ENCODE measurements at places on chromosomes 13 and 19.

DNA sequence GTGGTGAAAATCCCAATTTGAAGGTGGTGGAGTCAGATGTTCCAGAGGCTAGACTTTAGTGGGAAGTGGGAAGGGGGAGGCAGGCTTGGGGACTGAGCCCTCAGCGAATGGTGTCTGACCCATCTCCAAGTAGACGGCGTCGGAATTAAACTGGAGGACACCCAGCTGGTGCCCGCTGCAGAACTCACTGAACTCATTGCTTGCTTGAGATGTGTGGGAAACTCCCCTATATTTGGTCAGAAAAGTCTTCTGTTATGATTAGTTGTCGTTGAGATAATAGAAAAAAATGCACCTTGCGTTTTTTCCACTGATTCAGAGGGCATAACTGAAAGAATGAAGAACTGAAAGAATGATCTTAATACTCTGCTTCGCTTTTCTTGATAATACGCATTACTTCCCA lies 871 bp upstream of the ZNF583 start:
- DNase-seq = no peak
- peaks cover 15% of the 10 kb centered on the region for H3K4me1 ChIP-seq
- H3K27ac ChIP-seq = peak overlapping the region; percentile 83
- H3K4me3 ChIP-seq = peak overlapping the region; percentile 92
- peaks cover 22% of the 10 kb centered on the region for H3K36me3 ChIP-seq

- no peak for DNase-seq
- peaks cover 3% of the 10 kb centered on the region for H3K36me3 ChIP-seq
- H3K4me3 ChIP-seq = no peak overlapping the region
- no peaks in the 10 kb centered on the region for H3K27me3 ChIP-seq
Measured at GRCh38 chr19:6232601-6233055, 47.1 kb downstream of the MLLT1 start.

DNA sequence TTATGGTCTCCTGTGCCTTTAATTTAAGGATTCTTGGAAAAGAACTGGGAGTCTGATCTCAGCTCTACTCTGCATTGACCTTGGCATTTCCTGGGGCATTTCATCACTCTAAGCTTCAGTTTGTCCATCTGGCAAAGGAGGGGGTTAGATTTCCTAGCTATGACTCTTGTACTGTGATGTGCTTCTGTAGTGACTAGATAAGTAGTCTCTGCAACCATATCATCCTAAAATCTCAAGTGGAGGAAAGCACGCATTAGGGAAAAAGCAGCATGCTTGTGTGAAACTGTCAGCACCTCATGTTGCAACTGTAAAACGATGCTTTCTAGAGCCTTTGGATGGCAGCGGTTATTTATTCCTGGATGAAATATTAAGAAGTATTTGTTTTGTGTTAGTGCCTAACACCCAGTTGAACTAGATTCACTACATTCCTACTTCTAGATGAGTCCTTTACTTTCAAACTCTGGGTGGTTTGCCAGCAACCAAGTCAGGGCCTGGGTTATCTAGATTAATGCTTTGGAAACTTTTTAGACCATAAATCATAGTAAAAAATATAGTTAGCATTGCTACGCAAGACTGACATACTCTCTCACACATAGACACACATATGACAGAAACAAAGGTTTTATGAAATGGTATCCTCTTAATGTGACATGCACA lies 6.8 kb downstream of the WDFY2 start:
- peak overlapping the region; percentile 78 for H3K27ac ChIP-seq
- H3K4me3 ChIP-seq = peak overlapping the region; percentile 24
- peak; percentile 41 for DNase-seq
- H3K36me3 ChIP-seq = peaks cover 4% of the 10 kb centered on the region
- H3K27me3 ChIP-seq = no peaks in the 10 kb centered on the region
- peaks cover 37% of the 10 kb centered on the region for H3K4me1 ChIP-seq

DNA sequence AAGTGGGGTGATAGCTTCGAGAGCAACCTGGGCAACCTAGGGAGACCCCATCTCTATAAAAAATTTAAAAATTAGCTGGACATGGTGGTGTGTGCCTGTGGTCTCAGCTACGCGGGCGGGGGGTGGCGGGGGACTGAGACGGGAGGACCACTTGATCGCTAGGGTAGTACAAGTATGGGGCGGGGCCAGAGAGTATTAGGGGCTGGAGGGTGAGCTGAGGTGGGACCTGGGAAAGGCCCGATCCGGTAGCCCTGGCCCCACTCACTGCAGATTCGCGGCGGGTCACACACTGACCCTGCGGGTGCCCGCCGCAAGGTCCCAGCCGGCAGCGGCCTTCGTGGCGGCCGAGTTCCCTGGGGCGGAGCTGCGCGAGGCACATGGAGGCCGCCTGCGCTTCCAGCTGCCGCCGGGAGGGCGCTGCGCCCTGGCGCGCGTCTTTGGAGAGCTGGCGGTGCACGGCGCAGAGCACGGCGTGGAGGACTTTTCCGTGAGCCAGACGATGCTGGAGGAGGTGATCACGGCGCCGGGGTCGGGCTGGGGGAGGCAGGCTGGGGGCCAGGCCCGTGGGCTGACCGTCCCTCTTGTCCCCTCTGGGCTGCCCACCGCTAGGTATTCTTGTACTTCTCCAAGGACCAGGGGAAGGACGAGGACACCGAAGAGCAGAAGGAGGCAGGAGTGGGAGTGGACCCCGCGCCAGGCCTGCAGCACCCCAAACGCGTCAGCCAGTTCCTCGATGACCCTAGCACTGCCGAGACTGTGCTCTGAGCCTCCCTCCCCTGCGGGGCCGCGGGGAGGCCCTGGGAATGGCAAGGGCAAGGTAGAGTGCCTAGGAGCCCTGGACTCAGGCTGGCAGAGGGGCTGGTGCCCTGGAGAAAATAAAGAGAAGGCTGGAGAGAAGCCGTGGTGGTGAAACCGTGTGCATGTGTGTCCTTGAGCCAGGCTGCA lies 2.0 kb upstream of the ARHGAP45 start:
- no peak overlapping the region for H3K27ac ChIP-seq
- H3K4me1 ChIP-seq = no peaks in the 10 kb centered on the region
- no peaks in the 10 kb centered on the region for H3K36me3 ChIP-seq
- H3K27me3 ChIP-seq = peaks cover 26% of the 10 kb centered on the region

GRCh38 chr13:111950697-111951096 lies 116.3 kb upstream of the SOX1 start:
- DNase-seq = no peak
- no peaks in the 10 kb centered on the region for H3K36me3 ChIP-seq
- no peak overlapping the region for H3K4me3 ChIP-seq
- no peaks in the 10 kb centered on the region for H3K4me1 ChIP-seq
- H3K27me3 ChIP-seq = peaks cover 5% of the 10 kb centered on the region

DNA sequence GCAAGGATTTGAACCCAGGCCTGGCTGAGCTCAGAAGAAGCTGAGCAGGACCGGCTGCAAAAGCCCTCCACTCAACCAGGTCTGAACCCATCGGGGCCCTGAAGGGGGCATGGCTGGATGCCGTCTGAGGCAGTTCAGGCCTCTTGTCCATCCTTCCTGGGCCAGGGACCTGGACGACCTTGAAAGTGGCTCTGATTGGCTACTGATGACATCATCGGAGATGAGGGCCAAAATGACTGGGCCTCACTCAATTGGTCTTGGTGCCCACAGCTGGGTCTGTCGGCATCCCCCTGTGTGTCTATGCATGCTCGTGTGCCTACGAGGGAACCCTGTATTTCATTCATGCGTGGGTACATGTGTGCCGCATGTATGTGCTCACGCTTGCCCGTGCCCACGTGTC lies 71.8 kb downstream of the PTPRS start:
- no peak overlapping the region for H3K4me3 ChIP-seq
- no peaks in the 10 kb centered on the region for H3K4me1 ChIP-seq
- DNase-seq = no peak
- no peak overlapping the region for H3K27ac ChIP-seq
- H3K27me3 ChIP-seq = no peaks in the 10 kb centered on the region
- H3K36me3 ChIP-seq = peaks cover 18% of the 10 kb centered on the region

- no peak for DNase-seq
- H3K27ac ChIP-seq = no peak overlapping the region
- no peak overlapping the region for H3K4me3 ChIP-seq
- H3K36me3 ChIP-seq = no peaks in the 10 kb centered on the region
- no peaks in the 10 kb centered on the region for H3K27me3 ChIP-seq
Measured at GRCh38 chr19:47626238-47626637, 17.3 kb downstream of the BICRA start.
